ENCODE measurements at places on chromosomes 1 and 21.

- DNase-seq = no peak
These were observed 51.9 kb downstream of the KIAA1614 start for GRCh38 chr1:180964595-180964994.

DNA sequence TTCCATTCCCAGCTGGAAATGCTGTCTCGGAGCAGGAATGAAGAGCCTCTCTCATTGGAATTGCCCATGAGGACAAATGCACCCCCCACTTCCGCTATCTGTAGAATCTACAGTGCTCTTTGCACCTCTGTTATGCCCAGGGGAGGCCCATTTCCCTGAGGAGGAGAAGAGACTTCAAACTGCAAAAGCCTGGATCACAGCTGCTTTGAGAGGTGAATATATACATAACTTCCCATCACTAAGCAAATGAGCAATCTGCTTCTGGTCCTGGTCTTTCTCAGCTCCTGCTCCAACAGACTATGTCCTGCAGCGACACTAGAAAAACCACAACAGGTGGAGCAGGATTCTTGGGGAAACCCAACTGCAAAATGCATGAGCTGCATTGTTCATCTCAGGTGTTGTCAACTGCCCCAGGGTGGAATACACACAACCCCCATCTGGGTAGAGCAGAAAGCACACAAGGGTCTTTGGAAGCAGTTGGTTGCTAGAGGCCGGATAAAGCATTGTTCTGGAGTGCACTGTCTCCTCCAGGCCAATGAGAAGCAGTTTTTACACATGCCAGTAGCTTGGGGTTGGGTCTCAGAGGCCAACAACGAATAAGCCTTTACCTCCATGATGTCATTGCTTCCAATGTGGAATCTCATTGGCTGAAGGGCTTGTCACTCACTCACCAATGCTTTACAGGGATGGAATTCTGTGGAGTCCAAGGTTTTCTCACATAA, 67.7 kb upstream of the RAB4A start:
- no peak for DNase-seq

DNA sequence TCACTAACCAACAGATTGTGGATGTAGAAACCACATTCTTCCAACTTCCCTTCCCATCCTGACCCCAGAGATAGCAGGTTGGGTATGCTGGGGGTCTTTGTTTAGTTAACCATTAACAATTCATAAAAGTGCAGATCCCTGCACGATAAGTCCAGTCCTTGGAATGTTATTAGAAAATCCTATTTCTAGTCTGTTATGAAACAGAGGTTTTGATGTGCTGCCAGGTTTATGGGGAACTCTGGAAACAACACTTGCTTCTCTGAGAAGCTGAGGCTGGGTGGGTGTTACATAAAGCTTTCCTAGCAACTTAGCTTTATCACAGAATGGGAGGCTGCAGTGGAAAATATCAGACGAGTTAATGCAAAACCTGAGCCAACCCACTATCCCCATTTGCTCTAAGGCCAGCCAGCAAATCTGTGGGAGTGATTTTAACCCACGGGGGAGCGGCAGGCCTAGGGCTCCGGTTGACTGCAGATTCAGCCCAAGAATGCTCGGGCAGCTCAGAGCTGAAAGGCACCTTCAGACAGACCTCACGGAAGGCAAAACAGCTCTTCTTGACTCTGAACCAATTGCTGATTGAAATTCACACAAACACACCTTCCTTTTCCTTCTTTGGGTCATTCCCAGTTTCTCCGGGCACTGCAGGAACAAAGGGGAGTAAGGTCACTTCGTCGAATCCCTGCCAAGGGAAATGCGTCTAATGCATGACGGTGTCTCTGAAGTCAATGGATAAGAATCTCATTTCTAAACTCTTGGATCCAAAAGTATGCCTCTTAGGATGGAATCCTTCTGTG, 111.7 kb upstream of the IRF2BP2 start:
- DNase-seq = no peak

- no peak for DNase-seq
These were observed 109.5 kb upstream of the JUN start for GRCh38 chr1:58893257-58893869.

DNA sequence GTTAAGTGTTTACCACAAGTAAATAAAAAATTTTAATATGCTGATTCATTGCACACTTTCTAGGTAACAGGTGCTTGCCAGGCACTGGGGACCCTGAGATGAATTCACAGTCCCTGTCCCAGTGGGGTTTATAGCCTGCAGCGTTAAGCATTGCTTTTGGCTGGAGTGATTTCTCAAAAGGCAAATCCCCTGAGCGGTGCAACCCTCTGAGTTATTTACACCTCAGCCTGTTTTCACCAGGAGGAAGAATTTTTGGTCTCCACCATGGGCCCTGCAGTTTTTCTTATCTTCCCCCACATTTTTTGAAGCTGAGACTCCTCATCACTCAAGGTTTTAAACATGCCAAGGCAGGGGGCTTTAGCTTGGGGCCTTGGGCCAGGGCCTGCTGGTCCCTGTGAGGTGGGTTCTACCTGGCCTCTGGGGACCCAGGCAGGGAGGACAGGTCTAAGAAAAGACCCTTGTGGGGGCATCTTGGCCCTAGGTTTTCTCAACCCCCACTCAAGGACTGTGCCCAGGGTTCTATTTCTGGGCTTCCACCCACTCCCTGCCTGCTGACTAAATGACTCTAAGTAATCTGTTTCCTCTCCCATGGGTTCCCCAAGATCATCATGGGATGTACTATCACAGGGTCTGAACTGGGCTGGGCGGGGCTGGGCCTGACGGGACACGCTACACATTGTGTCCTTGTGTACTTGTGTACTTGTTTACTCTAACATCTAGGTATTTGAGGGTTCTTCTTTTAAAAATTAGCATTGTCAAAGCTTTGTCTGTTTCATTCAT, 10.2 kb upstream of the CHIT1 start:
- DNase-seq = no peak

GRCh38 chr1:56924116-56924515, 41.7 kb downstream of the C8B start:
- DNase-seq = no peak

DNA sequence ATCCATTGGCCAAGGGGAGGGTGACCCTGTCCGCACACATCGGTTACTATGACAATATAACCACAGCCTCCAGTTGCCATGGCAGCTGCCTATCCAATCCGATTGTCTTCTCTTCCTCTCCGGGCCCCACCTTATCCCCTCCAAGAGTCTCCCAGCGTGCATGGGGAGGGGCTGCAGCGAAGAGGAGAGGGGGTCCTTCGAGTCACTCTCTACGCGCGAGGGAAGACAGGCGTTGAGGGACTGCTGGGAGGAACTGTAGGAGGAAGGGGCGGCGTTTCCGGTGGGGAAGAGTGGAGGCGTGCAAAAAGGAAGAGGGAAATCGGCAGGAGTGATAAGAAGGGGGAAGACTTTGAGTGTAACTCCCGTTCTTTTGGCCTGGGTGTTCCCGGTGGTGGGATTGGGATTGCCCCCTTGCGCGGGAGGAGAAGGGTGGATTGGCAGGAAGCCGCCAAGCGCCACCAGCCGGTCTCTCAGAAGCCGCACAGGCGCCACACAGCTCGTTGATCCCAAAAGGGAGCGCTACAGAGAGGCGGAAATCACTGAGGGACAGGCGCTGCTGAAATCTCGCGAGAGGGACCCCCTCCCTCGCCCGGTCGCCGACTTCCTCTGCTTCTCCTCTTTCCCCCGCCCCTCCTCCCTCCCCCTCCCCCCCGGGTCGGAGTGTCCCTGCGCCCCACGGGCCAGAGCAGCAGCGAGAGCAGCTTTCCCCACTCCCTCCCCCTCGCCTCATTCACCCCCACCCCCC, 384 bp upstream of the SMG7 start:
- DNase-seq = peak; percentile 98

DNA sequence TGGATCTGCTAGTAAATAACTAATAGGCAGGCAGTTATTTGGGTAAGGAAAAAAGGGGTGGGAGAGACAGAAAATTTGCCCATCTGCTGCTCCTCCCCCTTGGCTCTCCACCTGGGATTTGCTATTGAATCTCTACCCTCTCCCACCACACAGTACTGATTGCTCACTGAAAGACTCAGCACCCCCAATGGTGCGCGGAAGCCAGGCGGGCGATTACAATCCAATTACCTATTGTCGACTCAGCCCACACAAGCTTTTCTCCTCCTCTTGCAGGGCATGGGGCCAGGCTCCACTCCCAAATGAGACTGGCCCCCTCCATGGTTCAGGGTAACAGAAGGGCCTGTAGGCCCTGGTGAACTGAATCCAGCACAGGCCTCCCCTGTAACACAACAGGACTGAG, 2.7 kb upstream of the HMGN2 start:
- no peak for DNase-seq

All from B cell (primary cell).